GM13977 (cell line): ENCODE measurements at places on chromosomes 1 and 21.

GRCh38 chr1:24959623-24959975 lies 29.5 kb upstream of the RUNX3 start:
- no peak for DNase-seq

DNA sequence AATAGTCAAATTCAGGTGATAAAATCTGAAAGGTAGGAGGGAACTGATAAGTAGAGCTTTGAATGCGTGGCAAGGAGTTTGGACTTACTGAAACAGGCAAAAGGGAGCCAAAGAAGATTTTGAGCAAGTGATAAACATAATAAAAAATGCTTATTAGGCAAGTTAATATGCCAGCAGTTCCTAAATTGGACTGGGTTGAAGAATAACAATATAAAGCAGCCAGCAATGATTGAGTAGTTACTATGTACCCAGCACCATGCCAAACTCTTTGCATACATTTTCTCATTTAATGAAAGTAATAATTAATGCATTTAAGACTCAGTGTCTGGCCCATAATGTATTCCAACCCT lies 23.8 kb upstream of the AHCYL1 start:
- no peak for DNase-seq

GRCh38 chr1:35554266-35555211 lies 2.7 kb downstream of the KIAA0319L start:
- DNase-seq, result no peak

DNA sequence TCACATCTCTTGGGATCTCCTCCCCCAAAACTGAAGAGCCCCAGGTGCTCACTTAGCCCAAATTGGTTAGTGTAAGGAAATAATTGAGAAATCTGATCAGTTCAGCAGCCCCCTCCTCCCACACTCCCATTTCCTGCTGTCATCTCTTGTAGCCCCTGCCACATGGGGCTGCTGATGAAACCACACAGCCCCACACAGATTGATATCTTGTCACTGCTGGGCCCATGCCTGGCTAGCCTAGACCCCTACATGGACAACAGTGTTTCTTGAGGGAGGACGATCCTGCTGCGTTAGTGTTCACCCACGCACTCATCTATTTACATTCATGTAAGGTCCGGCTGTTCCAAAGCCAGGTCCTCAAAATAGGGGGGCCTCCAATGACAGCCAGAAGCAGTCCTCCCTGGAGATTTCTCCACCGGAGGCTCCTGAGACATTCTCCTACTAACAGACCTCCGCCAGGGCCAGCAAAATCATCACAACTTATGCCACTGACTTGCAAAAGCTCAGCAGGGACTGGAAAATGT lies 23.9 kb upstream of the RXRG start:
- DNase-seq, result no peak

- no peak for DNase-seq
These were observed 50.9 kb downstream of the CAPN2 start for GRCh38 chr1:223763251-223763650.

DNA sequence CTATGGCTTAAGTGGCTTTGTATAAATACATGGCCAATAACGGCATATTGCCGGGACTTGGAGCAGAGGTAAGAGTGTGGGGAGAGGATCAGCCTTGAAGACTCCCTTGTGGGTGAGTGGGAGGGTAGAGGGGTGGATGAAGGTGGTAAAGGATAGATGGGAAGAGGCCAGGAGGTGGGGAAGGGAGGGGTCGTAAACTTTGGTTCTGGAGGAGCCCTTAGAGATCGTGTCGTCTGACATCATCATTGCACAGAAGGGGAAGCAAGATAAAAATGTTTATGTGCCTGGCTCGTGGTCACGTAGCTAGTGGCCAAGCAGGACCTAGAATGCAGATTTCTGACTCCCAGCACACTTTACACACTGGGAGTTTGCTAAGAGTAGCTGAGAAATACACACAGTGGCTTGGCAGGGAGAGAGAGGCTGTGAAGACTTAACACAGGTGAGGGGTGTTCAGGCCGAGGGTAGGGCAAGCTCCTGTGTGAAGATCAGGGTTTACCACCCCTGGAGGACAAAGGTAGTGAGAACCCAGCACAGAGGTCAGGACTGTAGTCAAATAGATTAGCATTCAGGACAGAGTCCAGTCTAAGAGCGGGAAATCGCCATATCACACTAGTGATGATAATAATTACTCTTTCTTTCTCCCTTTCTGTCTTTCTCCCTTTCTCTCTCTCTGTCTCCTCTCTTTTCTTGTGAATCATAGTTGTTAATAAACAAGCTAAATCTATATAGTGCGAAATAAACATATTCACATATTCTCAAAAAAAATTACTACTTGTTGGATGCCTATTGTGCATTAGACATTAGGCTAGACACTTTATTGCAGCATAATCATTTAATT lies 75.5 kb downstream of the LRRC8D start:
- no peak for DNase-seq

- peak; percentile 59 for DNase-seq
These were observed 115.5 kb downstream of the RERE start for GRCh38 chr1:8701794-8702471.

- peak; percentile 76 for DNase-seq
These were observed 107.3 kb upstream of the RUNX3 start for GRCh38 chr1:25037174-25038074.

GRCh38 chr1:27569088-27569460 lies 34.9 kb downstream of the AHDC1 start:
- no peak for DNase-seq

DNA sequence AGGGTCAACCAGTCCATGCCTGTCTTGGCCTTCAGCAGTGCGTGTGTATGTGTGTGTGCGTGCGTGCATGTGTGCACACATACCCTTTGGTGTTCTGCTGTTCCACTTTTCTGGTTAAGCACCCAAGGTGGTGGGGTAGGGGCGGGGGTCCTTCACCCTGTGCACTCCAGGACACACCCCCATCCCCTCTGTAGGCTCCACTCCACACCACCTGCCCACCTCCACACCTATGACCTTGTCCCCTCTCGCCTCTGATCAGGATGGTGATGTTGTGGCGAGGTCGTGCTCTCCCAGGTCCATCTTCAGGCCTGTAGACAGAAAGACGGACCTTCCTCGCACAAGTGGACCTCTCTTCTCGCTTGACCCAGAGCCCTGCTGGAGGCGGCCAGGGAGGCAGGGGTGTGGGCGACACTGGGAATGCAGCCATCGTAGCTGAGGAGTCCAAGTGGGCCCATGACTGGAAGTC lies 44.6 kb downstream of the WDR4 start:
- no peak for DNase-seq

- no peak for DNase-seq
These were observed 4.1 kb upstream of the LENEP start for GRCh38 chr1:154989195-154989860.

GRCh38 chr21:17527711-17528110 lies 14.9 kb downstream of the CXADR start:
- DNase-seq, result no peak

DNA sequence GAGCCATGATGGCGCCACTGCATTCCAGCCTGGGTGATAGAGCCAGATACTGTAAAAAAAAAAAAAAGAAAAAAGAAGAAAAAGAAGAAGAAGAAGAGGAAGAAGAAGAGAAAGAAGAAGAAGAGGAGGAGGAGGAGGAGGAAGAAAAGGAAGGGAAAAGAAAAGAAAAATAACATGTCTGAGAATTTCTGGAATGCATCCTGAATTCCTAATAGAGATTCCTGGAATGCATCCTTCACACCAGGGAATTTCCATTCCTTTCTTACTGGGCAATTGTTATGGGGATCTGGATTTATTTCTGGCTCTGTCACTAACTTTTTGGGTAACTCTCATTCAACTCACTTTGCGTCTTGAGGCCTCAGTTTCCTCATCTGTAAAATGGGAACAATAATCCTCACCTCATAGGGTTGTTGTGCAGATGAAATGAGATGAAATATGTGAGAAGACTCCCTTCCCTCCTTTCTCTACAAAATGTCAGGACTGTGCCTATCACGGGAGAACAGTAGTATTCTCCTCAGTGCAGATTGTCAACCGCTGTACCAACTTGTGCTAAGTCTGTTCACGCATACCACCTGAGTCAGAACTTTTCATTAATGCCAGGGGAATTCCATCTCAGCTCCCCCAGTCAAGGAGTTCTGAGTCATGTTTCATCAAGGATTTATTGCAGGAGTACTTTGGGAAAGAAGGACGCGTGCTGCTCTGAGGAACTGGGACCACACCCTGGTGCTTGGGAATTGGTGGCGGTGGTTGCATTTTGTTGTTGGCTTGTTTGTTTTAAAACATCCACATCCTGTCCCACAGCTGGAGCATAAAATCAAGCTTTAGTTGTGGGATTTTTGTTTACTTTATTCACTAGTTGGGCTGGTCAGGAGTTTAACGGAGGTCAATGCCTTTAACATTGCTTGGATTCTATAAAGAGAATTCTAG lies 42.4 kb upstream of the ROR1 start:
- no peak for DNase-seq

DNA sequence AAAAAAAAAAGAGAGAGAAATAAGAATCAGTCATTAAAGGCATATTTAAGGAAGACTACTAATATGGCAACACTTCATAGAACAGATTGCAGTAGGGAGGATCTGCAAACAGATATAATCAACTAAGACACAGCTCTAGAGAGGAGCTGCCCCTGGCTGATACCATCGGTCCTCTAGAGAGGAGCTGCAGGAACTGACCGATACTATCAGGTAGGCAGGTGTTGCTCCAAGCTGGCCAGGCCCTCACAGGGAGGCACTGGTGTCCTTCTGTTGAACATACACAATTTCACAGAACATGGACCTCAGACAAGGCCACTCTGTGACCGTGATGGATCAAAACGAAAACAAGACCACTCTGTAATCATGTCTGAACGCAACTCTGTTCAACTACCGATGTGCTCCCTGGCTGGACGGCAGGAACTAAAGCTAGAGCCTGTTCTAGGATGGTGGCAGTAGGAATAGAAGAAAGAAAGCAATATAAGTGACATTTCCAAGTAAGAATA lies 15.5 kb downstream of the SMYD3 start:
- DNase-seq, result no peak

DNA sequence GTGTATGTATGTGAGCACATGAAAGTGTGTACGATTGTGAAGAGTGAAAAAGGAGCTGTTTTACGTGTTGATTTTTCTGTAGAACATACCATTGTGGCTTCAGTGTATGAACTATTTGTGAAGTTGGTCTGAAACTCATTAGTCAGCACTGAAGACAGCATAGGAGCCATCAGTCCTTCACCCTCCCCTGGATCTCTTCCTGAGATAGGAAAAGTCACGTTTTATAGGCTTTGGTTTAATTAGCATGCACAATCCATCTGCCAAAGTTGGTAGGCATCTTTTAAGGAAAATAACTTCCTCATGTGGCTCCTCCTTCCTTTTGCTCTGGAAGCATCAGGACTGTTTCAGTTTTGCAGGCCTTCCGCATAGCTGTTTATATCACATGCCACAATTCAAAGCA lies 1.4 kb upstream of the RABIF start:
- no peak for DNase-seq

DNA sequence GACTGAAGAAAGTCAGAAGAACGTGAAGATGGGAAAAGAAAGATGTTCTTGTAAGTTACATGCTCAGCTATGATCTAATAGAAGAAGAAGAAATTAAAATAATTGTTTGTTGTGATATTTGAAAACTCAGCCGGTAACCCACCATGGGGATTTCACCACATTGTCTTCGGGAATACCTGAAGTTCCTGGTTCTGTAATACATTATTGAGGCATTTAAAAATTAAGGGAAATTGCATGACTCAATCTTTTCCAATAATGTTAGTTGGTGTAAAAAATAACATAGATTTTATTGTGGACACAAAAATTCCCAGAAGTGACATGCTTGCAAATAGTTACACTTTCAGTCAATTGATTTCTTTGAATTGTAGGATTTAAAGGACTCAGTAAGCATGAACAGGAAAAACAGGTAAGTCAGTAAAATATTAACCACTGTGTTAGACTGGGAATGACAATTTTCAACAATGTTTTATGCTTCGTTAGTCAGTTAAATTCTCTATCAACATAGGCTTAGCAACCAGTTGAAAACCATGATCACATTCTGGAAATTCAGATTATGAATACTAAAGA lies 745.1 kb downstream of the LTN1 start:
- DNase-seq, result no peak

DNA sequence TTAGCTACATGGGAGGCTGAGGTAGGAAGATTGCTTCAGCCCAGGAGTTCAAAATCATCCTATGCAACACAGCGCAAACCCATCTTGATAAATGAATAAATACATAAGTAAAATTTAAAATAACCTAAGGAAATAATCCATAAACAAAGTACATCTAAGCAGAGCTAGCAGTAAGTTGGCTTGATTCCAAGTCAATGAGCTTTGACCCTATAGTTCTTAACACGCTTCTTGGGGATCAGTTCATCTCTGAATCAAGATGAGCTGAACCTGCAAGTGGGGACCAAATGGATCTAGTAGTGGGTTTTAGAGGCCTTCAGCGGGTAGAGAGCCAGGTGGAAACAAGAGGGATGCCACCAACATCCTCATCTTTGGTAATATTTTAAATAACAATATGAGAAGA lies 31.5 kb upstream of the PHGDH start:
- DNase-seq, result no peak

DNA sequence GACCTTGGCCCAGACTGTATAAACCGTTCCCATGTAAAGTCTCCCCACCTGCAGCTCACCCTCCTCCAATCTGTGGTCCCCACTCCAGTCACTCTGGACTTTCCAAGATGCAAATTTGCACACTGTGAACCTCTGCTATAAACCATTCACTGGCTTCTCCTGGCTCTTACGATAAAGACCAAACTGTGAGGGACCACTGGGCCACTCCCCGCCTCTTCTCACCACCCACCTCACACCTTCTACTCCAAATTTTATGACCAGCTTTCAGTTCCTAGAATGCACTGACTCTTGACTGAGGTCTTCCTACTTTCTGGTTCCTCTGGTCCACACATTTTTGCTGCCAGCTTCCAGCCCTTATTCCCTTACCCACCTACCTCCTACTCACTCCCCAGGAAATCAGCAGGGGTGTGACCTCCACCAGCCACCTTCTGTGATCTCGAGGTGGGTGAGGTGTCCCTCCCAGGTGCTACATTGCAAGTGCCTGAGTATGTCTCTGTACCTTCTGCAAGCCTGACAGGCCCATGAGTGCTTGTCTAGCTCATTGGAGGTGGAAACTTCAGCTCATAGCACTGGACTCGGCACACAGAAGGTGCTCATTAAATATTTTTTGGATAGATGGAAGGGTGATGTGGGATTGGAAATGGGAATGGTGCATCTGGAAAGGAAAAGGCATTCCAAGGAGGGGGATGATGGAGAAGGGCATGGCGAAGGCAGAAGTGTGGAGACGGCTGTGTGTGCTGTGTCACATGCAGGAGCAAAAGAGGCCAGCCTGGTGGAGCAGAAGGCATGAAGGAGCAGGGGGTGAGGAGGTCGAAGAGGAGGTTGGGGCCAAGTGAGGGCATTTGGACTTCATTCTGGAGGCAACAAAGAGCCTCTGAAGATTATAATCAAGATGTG lies 15.6 kb upstream of the CSF1 start:
- DNase-seq, result peak; percentile 54

- peak; percentile 70 for DNase-seq
These were observed 5.6 kb downstream of the JAK1 start for GRCh38 chr1:64960731-64961130.

GRCh38 chr1:185676969-185677368 lies 57.2 kb upstream of the HMCN1 start:
- DNase-seq, result no peak

DNA sequence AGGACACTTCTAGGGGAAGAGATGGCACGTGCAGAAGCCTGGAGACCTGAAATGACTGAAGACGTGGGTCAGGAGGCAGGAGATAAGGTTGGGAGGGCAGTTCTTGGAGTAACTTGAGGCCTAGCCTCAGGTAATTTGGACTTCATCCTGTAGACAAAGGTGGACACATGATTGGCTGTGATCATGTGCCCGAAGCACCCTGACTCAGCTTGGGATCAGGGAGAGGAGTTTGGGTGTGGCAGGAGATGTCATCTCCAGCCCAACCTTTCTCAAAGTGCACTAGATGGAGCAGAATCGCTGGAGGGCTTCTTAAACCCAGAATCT lies 1.5 kb downstream of the SLC66A1 start:
- DNase-seq, result no peak

- DNase-seq, result no peak
These were observed 613 bp upstream of the GPATCH4 start for GRCh38 chr1:156601892-156602291.
